ENCODE measurements at places on chromosomes 4 and X.
A peak's percentile ranks its signal among the peaks of the same experiment; 100 is the strongest.

GRCh38 chr4:10196191-10196590 lies 79.6 kb upstream of the WDR1 start:
- no peak for DNase-seq

- DNase-seq: peak; percentile 11
Observed at GRCh38 chr4:169774466-169775445, 17.0 kb upstream of the HPF1 start.

DNA sequence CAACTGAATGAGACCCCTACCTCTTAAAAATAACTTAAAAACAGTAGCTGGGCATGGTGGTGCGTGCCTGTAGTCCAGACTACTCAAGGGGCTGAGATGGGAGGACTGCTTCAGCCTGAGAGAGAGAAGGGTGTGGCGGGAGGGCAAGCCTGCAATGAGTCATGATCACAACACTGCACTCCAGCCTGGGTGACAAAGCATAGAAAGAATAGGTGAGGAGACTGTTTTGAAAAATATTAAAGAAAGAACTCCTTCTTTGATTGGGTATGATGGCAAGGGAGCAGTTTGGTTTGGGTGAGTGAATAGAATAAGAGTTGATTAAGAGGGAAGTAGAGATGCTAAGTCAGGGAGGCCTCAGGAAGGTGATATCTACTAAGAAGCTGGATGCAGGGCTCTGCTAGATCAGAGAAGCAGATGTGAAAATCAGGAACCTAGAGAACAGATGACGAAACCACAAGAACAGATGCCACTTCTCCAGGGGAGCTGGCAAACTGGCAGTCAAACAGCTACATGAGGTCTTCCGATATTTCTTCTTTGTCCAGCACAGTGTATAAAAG lies 318.6 kb downstream of the OPHN1 start:
- DNase-seq: no peak

DNA sequence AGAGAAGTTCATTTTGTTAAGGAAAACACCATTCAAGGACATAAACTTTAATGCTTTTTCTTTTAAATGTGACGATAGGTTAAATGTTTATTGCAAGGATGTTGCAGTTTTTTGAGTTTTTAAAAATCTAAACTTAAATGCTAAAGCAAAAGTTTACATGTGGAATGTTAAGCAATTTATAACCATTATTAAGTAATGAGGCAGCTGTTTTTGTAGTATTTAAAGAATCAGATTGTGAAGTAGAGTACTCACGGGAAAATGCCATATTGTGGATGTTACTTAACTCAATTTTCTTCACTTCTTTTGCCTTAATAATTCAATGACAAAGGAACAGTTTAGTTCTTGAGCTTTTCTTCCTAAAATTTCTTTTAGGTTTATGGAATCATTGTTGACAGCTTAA lies 43.5 kb downstream of the UBE2K start:
- no peak for DNase-seq

- no peak for DNase-seq
Observed at GRCh38 chr4:183627979-183628588, 30.9 kb downstream of the RWDD4 start.

- DNase-seq: no peak
Observed at GRCh38 chr4:77097611-77098010, 21.8 kb upstream of the CCNI start.

- peak; percentile 6 for DNase-seq
Observed at GRCh38 chrX:39773923-39774773, 323.6 kb downstream of the BCOR start.

DNA sequence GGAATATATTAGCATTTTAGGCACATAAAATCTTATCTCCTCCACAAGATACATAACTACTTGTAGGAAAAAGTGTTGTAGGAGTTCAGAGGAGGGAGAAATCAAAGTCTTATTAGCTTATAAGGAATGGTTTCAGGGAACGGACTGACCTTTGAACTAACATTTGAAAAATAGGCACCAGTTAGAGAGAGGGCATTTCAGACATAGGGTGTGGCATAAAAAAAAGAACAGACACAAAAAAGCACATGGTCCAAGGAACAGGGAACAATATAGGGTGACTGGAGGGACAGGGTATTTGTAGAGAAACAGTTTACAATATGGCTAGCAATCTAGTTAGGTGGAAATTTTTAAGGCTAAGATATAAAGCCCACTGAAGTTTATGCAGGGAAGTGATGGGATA lies 6.4 kb downstream of the ABCB7 start:
- DNase-seq: no peak

DNA sequence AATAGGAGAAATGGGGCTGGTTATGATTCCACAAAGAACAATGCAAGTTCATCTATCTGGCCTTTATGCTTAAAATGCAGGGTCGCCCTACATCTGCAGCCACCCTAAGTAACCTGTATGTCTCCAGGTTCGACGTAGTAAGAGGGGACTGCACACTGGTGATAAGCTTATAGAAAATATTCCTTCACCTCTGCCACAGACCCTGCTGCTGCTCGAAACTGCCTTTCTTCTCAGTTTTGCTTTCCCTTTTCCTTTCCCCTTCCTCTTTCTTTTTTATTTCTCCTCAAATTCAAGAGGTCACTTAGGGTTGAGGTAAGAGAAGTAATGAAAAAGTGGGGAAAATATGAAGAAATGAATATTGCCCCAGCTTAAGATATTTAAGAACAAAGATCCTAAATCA lies 123.5 kb downstream of the DCHS2 start:
- DNase-seq: no peak

- DNase-seq: no peak
Observed at GRCh38 chr4:105236202-105236915, 89.7 kb downstream of the TET2 start.

DNA sequence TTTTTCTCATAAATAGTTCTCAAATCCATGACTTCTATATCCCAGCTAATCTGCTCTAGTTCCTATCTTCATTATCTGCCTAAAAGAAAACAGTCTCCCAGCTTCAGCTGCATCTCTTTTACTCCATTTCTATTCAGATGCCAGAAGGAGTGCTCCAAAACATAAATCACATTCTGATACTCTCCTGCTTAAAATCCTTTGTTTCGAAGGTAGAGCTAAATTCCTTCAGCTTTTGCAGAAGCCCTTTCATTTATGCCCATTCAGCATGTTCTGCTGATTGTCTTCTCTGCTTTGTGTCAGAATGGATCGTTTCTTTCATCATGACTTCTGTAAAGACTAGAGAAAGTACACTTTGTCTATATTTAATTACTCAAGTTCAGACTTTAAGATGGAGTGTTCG lies 440.1 kb upstream of the SMIM31 start:
- DNase-seq: no peak

DNA sequence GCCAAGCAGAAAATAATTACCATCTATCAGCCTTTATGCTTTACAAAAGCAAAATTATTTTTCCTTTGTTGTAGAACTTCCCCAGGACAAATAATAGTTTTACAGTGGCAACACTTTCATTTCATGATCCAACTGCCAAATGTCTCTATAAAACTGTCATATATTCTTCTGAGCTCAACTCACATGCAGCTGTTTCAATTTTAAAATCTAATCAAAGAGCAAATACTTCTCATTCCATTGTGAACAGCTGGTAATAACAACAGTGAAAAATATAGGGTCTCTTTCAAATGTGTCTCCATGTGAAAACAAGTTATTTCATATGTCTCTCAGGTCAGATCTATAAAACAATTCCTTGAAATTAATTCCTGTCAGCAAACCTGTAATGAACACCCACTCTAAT lies 270.6 kb upstream of the SLC7A11 start:
- DNase-seq: no peak

DNA sequence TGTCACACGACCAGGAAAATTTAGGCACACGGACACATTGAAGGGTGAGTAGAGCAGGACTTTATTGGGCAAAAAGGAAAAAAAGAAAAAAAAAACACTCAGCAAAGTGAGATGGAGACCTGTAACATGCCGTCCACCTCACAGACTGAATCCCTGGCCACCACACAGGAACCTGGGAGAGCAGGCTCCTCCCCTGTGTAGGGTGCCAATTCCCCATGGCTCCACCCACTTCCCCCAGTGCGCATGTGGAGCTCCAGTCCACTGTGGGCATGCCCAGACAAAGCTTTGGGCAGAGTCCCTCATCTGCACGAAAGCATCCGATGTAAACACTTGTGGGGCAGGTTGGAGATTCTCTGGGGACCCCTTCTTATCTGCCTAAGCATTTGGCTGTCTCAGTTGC lies 23.6 kb upstream of the CBR4 start:
- DNase-seq: no peak

DNA sequence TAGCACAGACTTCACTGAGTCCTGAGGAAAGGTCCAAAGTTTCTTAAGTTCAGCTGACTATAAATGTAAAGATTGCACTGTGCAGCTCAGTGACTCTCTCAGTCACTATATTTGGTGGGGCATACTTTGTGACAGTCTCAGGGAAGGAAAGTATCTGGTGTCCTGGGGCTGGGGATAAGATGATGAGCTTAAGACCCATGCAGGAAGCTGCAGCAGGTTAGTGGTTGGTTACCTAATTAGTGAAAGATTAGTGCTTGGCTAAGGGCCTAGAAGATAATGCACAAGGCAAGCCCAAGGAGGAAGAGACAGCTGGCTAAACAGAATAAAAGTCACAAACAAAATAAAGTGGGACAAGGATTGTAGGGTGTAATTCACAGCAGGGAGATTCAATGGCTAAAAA lies 25.4 kb upstream of the SLITRK4 start:
- no peak for DNase-seq

- no peak for DNase-seq
Observed at GRCh38 chrX:23434356-23434884, 99.8 kb downstream of the PTCHD1 start.

GRCh38 chr4:84973856-84974255 lies 7.4 kb upstream of the WDFY3 start:
- DNase-seq: no peak

- peak; percentile 53 for DNase-seq
Observed at GRCh38 chrX:153924149-153924861, 1.8 kb downstream of the ARHGAP4 start.

GRCh38 chrX:74231625-74232024 lies 72.4 kb upstream of the ZCCHC13 start:
- DNase-seq: no peak

DNA sequence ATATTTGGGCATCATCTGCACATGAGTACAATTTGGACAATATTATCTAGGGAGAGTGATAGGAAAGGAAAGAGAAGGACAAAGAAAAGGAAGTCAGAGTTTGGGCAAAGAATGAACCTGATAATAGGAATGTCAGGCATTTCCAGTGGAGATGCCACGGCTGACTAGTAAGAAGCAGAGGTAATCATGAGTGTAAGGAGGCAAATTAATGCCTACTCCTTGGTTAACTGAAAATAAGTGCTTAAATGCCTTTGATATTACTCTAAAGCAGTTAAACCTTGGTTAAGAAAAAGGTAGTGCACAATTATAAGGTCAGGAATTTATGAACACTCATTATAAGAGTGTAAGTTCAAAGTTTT lies 99.2 kb upstream of the DDIT4L start:
- no peak for DNase-seq

GRCh38 chrX:47248576-47248975 lies 15.8 kb downstream of the USP11 start:
- no peak for DNase-seq

DNA sequence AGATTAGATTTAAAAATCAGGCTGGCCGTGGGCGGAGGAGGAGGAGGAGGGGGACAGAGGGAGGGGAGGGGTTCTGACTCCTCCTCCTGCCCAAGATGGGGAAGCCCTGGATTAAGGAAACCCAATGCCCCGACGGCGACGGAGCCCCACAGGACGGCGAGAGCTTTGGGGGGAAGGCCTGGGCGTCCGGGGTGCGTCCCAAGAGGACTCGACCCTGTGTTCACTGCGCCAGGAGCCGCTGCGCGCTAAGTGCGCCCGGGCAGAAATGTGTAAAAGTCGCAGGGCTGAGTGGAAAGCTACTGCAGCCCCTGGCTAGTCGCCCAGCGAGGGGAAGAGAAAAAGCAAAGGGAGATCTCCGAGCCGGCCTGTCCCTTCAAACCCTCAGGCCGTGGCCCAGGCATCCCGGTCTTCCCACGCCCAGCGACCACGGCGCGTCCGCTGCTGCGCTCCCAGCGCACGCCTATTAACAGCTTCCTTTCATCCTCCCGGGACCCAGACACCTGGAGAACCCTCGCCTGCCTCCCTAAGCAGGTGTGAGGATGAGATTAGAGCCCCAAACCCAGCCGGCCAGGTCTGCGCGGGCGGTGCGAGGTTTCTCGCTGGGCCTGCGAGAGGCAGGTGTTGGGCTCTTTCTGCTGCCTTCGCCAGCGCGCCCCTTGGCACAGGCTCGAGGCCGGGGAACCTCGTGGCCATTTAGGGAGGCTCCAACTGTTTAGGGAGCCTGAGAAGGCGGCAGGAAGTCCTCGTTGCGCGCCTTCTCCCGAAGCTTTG lies 1.4 kb upstream of the RPS6KA3 start:
- peak; percentile 6 for DNase-seq

- no peak for DNase-seq
Observed at GRCh38 chr4:158316264-158316663, 106.0 kb downstream of the TMEM144 start.

DNA sequence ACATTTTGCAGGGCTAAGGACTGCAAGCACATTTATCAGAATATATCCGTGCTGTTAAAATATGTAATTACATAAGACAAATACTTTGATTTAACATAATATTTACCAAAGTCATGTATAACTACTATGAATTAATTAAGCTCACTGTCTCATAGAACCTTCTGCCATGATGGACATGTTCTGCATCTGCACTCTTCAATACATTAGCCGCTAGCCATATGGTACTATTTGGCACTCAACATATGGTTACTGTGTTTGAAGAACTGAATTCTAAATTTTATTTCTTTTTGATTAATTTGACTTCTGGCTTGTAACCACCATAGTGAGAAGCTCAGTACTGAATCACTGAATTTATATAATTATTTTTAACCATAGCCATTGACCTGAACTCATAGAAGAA lies 427.0 kb upstream of the TRAM1L1 start:
- DNase-seq: no peak

DNA sequence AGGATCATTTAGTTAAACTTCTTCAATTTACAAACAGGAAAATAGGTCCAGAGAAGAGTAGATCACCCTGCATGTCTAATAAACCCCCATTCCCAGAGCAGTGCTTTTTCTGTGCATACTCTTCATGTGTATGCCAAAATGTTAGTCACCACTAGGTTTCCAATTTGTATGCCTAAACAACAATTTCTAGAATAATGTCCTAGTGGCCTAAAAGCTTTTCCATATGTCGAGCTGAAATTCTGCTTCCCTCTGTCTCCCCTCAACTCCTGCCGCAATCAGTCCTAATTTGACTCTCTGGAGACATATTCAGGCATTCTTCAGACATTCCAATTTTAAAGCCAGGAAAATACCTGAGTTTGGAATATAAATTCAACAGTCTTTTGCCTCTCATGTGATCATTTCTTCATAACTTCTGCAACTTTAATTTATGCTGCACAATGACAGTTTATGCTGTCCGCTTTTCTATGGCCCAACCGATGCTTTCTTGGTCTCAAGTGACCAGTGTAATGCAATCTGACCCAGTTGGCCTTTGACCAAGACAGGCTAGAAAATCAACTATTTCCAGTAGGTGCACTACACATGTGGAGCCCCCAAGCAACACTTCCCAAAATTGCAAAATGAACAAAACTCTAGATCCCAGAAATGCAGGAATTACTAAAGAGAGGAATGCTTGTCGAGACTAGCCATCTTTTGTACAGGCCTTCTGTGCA lies 122.9 kb upstream of the FMR1 start:
- DNase-seq: no peak

GRCh38 chr4:11843340-11843739 lies 414.6 kb upstream of the HS3ST1 start:
- no peak for DNase-seq
